ENCODE measurements at places on chromosomes 2 and 18.

GRCh38 chr2:205995260-205995659 is 90.7 kb downstream of the INO80D start:
- no peak for DNase-seq

DNA sequence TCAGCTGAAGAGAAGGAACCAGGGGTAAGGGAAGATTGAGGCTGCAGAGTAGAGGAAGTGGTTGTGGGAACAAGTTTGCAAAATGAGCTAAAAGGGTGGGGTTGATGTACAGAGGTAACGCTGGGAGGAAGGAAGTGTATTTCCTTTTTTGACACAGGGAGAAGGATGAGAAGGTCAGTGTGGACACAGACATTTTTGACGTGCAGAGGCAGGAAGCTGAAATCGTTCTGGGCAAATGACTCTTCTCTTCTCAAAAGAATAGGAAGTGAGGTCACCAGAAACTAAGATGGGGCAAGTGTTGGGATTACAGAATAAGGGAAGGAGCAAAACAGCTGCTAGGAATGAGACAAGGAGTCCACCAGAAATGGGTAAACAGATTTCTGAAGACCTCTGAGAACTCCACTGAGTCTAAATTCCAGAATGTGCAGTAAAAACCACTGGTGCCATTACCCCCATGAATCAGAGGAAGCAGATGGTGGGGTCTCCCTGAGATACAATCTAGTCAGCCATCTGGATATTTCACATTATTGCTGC is 20.0 kb upstream of the RNF149 start:
- no peak for DNase-seq

GRCh38 chr2:128818248-128818647 is 499.6 kb upstream of the HS6ST1 start:
- no peak for DNase-seq

DNA sequence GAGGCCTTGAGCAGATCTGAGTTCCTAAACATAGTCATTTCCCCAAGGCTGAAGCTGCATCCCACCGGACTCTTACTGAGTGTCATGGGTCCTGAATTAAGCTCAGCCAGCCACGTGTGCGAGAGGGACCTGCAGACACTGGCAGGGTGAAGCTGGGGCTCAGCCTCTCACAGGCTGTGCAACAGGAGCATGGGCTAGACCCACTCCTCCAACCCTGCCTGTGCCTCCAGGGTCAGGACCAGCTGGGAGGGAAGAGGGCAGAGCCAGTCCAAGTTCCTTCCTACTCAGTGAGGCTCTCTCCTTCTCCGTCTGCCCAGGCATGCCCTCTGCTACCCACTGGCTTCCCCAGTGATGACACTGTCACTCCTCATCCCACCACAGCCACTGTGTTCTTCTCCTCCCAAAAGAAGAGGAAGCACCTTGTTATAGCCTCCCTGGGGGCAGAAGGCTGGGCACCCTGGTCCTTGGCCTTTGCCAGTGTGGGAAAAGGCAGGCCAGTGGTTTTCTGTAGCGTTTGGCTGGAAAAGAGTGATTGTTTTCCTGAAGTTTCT is 78.9 kb downstream of the KCNF1 start:
- DNase-seq, result no peak

All from fibroblast of skin of left quadriceps (primary cell).